ENCODE measurements at places on chromosomes 7 and 10. TPM values are rescaled to one million over a fixed set of nuclear protein-coding genes. Genes with fewer than 3 reads are reported as not detected.
A peak's percentile ranks its signal among the peaks of the same experiment; 100 is the strongest.

DNA sequence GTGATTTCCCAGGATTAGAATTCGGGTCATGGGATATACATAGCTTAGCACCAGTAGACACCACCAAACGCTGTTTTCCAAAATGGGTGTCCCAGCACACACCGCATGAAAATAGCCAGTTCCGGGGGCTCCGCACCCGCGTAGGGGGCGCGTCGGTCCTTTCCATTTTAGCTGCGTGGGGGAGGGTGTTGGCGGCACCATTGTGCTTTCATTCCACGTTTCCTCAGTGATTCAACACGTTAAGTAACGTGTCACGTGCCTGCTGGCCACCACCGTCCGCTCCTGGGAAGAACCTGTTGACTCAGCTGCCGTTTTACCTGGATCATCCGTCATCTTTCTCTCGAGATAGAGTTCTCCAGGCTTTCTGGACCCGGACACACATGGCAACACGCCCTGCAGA is 25.6 kb upstream of the ADGRA1 start:
- no peak for DNase-seq

DNA sequence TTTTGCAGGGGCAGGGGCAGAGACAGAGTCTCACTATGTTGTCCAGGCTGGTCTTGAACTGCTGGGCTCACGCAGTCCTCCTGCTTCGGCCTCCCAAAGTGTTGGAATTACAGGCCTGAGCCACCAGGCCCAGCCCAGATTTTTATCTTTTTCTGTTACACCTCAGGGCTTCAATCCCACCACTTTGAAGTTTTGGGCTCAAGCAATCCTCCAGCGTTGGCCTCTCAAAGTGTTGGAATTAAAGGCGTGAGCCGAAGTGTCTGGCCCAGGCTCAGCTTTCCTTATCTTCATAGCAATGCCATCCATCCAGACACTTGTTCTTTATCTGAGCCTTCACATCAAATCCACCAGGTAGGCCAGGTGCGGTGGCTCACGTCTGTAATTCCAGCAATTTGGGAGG is 4.1 kb downstream of the TAF6 start:
- no peak for DNase-seq

The KIF11 gene
- total RNA-seq: 0.22 TPM

GRCh38 chr10:23196915-23197314 is 4.8 kb downstream of the PTF1A start:
- no peak for DNase-seq

DNA sequence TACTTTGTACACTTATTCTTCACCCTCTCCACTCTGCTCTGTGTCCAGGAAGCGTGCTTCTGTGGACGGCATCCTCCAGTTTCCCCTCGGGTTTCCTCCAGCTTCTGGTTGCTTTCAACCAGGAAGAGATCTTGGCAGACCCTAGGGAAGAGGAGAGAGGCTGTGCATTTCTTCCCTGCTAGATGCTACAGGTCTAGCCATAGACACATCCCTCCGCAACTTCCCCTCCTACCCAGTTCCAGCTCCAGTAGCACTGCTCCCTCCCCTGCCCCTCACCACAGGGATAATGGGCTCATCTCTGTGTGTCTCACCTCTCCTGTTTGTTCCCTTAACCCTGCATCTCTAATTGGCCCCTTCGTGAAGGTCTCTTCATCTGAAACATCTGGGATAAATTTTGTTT is 16.3 kb downstream of the TLL2 start:
- DNase-seq: no peak

DNA sequence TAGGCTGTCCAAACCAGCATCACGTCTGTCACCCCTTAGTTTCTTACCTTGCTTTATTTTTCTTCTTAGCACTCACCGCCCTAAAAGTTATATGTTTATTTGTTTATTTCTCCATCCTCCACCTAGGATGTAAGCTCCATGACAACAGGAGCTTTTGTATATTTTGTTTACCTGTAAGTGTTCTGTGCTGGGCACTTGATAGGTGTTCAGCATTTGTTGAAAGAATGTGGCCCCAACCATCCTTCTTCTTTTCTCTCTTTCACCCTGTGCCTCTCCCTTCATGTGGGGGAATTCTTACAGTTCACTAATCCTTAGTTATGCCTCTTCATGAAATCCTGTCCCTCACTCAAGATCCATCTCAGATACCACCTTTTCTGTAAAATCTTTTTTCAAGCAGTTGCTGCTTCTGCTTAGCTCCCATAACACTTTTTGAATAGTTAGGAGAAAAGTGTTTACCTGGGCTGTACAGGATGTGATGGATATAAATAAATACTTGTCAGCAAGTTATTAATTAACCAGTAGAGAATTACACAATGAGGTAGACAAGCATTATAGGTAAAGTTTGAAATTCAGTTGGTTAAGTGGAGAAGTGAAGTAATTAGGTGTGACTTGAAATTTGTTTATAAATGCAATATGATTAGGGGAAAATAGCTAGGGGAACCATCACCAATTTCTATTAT is 9.7 kb downstream of the AHR start:
- no peak for DNase-seq

DNA sequence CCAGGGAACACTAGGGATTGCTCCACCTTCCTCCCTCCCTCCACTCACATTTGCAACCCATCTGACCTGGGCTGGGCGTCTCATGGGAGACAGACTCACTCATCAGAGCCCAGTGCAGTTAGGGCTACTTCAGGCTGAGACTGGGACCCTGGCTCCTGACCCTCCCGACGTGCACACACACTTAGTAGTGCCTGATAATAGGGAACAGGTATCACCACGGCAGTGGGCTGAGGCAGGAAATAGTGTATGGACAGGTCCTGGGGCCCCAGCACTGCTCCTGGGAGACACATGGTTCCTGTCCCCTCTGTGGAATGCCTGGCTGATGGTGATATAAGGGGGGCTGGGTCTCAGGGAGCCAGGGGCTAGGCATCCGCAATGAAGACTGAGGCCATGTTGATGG is 14.3 kb downstream of the AQP1 start:
- DNase-seq: no peak

DNA sequence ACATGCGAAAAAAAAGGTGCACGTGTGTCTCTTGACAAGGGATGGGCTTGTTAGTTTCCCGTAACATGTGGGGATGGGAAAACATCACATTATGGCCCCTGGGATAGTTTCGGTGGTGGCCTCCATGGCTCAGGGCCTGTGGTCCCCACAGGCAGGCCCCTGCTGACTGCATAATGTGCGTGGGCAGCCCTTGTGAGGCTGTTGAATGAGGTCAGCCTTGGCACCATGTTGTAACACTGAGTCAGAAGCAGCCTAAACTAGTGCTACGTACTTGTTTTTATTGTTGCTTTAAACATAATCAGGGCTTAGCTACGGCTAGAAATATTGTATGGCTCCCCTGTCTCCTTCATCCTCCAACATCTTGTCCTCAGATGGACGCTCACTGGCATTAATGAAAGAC is 80.6 kb downstream of the BEND7 start:
- no peak for DNase-seq

GRCh38 chr7:95001815-95002561 is 94.6 kb downstream of the PPP1R9A start:
- DNase-seq: no peak

DNA sequence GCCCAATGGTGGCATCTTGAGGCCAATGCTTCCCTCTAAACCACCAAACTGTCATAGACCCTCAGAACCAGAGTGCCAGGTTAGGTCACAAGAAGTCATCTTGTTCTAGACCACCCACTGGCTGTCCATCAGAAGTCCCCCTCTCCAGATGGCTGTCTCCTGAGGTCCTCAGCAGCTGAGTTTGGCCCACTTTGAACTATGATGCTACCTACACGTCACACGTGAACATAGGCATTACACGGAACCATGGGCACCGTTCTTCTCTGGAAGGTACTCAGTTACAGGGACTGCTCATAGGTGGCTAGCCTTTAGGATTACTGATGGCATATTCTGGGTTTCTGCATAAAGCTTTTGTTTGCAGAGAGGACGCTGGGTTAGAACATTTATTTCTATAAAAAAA is 166.4 kb downstream of the ADAM12 start:
- DNase-seq: no peak

DNA sequence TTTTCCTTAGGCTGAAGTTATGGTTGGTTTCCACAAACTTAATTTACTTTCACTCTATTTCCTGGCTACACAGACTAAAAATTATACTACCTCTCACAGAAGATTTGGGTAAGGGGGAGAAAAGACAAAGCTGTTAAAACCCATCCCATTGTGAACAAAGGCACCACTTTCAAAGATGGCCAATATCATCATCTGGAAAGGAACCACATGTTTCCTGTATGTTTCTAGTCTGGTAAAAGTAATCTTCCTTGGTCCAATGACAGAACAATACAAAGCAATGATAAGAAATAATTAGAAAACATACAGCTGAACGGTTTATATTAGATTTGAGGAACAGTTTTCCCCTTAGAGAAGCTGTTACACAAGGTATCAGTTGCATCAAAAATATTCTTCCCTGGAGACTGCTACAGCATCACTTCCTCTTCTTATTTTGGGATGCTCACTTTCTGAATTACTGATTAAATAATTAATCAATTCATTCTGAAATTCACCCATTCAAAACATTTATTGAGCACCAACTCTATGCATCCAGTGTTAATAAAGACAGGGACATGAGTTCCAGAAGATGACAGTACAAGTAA is 8.5 kb upstream of the SFR1 start:
- no peak for DNase-seq

- peak; percentile 57 for DNase-seq
Observed at GRCh38 chr7:148540041-148540738, 50.4 kb upstream of the C7orf33 start.

GRCh38 chr7:93146472-93147141 is 1.6 kb downstream of the SAMD9L start:
- no peak for DNase-seq

- DNase-seq: no peak
Observed at GRCh38 chr10:88106366-88106765, 242.9 kb downstream of the PTEN start.

DNA sequence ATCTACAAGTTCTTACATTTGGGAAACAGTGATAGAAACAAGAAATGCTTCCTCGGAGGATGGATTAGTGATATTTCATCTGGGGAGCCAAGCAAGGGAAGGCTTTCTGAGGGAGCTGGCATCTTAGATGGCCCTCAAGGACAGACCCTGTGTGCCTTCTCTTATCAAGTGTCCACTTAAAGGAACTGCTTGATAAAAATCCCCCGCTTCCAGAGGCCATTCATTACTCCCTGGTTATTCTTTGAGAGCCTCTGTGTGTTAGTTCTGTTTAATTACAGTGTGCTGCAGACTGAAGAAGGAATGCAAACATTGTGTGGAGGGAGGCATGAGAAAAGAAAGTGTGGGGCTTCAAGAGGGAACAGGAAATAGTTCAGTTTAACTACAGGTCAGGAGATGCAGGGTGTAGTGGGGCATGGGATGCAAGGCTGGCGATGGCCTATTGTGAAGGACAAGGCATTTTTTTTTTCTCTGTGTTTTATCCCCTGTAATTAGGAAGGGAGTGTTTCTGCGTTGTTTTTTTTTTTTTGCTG is 145.4 kb downstream of the SNX10 start:
- no peak for DNase-seq

The NRCAM gene
- total RNA-seq: 1.1 TPM

DNA sequence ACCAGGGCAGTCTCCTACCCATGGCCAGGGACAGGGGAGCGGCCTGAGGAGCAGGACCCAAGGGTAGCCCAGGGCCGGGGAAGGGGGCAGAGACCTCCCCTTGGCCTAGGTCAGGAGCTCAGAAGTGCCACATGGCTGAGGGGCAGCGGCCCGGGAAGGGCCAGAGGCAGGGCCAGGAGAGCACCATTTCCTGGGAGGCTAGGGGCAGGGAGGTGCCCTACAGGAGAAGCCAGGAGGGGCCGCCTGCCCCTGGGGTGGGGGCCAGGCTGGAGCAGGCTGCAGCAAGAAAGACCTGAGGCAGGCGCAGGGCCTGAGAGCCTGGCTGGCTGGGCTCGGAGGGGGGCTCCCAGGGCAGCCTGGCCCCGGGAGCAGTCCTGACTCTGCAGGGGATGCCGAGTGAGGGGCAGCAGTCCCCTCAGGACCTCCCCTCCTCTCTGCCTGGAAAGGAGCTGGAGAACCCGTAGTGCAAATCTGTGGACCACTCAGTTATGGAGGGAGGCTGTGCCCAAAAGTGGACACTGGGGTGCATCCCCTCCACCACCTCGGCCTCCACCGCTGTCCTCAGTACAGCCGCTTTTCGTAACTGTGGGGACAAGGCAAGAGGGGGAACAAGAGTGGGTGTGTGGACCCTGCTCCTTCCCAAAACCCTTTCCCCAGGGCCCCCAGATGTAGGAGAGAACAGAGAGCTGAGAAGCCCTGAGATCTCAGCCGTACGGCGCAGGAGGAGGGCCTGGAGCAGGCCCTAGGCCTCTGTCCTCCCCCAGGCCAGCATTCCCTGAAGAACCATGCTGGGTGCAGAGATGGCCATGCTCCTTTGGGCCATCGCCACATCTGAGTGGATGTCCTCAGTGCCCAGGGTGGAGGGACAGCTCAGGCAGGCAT is 17.1 kb downstream of the IMPDH1 start:
- DNase-seq: no peak

DNA sequence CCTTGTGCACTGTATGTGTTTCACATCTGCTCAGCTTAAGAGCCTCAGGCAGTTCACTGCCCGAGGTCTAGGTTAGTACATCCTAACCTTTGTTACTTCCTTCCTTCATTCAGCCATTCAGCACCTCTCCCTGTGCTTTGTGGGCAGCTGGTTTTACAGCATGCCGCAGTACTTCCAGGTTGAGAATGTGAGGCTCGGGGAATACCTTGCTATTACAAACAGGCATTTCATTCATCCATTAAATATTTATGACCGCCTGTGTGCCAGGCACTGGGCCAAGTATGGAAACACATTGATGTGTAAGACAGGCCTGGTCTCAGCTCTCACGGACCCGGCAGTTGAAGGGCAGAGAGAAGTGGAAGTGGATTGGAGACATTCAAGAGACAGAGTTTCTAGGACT is 82.4 kb downstream of the SHH start:
- DNase-seq: no peak

GRCh38 chr10:132223156-132223590 is 36.4 kb downstream of the DPYSL4 start:
- DNase-seq: peak; percentile 88

GRCh38 chr7:82714883-82715282 is 271.3 kb upstream of the CACNA2D1 start:
- no peak for DNase-seq

- DNase-seq: peak; percentile 85
Observed at GRCh38 chr10:4344492-4344994, 481.5 kb upstream of the AKR1E2 start.

DNA sequence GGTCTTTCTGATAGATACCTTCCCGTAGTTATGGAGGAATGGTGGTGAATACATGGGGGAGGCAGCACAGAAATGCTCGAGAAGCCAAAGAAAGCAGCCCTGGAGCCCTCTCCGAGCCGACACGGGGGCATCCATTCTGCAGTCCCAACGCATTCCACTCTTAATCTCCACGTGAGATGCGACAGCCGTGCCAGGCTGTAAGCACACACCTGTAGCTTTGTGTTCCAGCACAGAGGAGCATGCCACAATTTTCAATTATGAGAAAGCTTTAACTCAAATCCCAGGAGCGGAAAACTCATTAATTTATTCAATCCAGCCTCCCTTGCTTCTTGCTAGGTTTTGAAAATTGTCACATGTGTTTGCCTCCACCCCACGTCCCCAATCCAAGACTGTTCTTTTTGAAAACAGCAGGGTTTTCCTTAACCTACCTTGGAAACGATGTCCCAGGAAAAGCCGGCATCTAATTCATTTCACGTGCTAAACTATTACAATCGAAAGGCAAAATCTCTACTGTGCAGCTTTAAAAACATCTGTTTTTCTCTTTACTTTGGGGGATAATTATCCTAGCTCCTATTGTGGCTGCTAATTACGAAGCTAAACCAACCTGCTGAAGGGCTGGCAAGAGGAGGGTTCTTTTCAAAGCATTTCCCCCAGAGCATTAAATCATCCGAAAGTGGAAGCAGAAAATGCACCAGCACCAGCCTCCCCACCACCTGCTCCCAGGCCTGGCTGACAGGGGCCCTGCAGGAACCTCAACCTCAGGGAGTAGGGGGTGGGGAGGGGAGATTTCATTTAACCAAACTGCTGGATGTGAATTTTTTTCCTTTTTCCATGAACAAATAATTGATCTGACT is 56.0 kb upstream of the CHST15 start:
- DNase-seq: no peak

All from psoas muscle (tissue), 8 donors.